NCI-H2029 treated with DMSO at 0.1 percent for 48 hours (cell line): ENCODE measurements at places on chromosomes 1 and 21.

- DNase-seq: no peak
These were observed 682.4 kb upstream of the ADGRL4 start for GRCh38 chr1:79688932-79689331.

GRCh38 chr1:9784508-9785133 lies 39.1 kb downstream of the CLSTN1 start:
- DNase-seq: peak; percentile 45

GRCh38 chr1:73674945-73675561 lies 522.9 kb downstream of the LRRIQ3 start:
- DNase-seq: peak; percentile 17

DNA sequence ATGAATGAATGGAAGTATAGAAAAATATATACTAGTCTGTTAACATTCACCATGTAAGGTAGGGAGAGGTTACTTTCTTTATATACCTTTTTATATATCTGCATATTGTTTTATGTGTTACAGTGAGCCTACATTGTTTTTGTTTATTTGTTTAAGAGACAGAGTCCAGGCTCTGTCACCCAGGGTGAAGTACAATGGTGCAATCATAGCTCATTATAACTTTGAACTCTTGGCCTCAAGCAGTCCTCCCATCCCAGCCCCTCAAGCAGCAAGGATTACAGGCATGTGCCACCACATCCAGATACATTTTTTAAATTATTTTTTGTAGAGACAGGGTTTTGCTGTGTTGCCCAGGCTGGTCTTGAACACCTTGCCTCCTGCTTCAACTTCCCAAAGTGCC lies 7.4 kb upstream of the SCYL3 start:
- no peak for DNase-seq

DNA sequence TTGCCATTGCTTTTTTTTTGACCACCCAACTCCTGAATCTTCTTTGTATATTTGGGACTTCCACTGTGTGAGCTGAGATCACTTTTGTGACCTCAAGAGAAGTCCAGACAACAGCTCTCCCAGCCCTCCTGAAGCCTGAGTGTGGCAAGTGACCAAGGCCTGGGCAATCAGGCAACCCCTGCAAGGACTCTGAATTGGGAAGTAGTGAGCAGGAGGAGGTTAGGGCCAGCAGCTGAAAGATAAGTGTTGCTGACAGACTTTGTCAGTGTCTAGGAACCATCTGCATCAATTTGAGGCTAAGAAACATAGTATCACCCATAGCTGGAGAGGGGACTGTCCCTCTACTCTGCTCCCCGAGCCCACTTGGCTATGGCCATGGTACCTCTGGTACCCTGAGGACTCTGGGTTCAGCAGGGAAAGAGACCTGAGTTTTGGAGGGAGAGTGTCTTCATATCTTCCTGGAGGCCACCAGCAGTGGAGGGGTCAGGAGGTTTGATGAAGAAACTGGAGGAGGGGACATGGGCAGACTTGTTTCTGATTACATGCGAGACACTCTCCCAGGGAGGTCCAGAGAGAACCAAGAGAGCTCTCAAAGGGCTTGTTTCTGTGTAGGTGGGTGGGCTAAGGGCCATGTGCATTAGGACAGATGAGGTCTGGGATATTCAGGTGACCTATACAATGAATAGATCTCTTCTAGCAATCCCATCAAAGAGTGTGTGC lies 147.0 kb upstream of the DNAH14 start:
- DNase-seq: no peak

DNA sequence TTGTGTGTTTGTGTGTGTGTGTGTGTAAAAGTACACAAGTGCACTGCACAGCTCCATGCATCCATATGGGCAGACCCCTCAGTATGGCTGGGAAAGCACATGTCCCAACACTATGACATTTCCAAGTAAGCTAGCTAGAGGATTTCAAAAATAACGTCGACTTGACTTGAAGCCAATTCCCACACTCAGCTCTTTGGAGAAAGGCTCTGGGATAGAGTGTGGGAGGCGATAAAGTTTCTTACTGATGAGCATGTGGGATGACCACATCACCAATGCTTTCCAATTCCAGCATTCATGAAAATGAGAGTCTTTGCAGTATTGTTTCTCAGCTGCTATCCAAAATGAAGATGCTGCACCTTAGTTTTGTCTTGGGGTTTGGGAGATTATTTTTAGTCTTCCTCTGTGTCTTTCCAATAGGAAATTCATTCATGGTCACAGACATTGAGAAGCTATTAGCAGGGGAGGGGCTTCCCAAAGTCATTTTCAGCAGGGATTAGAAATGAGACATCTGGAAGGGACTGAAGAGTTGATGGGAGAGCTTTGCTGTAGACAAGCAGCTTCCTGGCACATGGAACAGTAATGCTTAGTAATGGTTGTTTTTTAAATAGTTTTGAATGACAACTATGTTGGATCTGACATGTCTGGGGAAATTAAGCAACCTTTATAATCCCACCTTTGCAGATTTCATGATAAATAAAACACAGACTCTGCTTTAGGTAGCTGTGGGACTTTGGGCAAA lies 143.5 kb downstream of the ASTN1 start:
- DNase-seq: no peak

DNA sequence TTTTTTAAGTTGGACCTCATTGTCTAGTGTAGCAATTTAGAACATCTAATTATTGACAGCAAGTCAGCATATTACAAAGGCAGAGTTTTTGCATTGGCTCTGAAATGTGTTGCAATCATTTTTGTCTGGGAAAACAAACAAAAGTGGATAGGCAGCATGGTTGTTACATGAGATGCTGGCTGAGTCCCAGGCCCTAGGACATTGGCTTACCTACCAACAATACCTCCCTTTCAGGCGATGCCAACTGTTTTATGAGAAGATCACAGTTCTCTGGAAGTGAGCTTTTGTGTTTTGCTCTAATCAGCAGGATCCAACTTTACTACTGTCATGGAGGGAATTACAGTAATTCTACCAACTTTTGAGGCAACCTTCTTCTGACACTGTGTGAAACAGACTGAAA lies 71.5 kb upstream of the CXADR start:
- DNase-seq: peak; percentile 96

DNA sequence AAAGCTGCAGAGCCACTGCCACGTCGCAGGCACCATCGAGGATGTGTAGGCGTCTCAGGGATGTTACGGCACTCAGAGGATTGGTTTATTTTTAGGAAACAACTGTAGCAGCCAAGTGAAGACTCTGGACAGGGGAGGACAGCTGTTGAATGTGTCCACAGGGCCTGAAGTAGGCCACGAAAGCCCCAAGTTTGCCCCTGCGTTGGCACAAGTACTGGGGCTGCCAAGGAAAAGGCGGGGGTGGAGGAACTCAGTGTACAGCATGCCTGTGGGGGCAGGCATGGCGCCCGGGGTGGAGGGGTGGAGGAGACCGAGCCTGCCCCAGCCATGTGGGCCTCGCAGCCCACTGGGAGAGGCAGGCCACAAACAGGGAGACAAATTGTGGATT lies 89.7 kb downstream of the ADARB1 start:
- DNase-seq: no peak

GRCh38 chr1:227899820-227900449 lies 47.8 kb downstream of the WNT9A start:
- DNase-seq: no peak

- no peak for DNase-seq
These were observed 17.1 kb downstream of the PRXL2B start for GRCh38 chr1:2603521-2604155.

DNA sequence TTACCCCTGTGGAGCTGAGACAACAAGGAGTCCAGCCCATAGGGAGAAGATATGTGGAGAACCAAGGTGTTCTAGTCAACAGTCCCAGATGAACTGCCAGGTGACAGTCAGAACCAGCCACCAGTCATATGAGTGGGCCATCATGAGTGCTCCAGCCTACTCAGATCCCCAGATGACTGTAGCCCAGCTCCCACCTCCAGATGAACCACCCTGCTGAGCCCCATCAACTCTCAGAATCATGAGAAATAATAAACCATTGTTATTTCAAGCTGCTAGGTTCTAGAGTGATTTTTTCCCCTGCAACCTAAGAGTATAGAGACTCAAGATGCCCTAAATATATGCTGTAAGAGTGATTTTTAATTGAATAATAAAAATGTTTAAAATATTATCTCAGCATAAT lies 444.2 kb downstream of the GPATCH2 start:
- no peak for DNase-seq

- DNase-seq: peak; percentile 75
These were observed at the start of gene BEND5 for GRCh38 chr1:48776393-48777218. BEND5 (minus strand) TSS chr1:48776891; CDS start chr1:48776831, 60 bp downstream.

GRCh38 chr1:244603498-244603897 lies 49.4 kb upstream of the DESI2 start:
- peak; percentile 7 for DNase-seq

GRCh38 chr1:116125758-116126157 lies 14.6 kb downstream of the MAB21L3 start:
- no peak for DNase-seq

- DNase-seq: no peak
These were observed 20.2 kb downstream of the NCMAP start for GRCh38 chr1:24575905-24576587.

- peak; percentile 65 for DNase-seq
These were observed 6.5 kb downstream of the CAPN9 start for GRCh38 chr1:230753586-230754251.

GRCh38 chr1:119080586-119080985 lies 59.9 kb downstream of the WARS2 start:
- no peak for DNase-seq
